ENCODE measurements at places on chromosomes 12 and 14. TPM values are rescaled to one million over a fixed set of nuclear protein-coding genes. Genes with fewer than 3 reads are reported as not detected.

DNA sequence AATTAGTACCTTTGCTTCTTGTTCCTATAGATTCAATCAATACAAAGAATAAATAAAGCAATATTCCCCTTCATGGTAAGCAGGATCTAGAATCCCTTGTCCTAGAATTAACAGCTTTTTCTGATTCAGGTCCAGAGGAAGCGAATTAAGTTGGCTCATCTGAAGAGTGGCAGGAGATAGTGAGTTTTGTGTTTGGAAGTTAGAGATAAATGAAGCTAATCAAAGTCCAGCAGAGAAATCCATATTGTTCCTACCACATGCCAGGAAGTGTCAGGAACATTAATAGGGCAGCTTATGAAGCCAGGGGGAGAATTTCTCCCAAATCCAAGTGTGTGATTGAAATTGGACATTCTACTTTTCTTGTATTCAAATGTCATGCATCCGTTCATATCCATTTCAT lies 13.9 kb downstream of the CAPZA3 start:
- DNase-seq, result no peak

MYO1A gene
- total RNA-seq, result 0.30 TPM

DNA sequence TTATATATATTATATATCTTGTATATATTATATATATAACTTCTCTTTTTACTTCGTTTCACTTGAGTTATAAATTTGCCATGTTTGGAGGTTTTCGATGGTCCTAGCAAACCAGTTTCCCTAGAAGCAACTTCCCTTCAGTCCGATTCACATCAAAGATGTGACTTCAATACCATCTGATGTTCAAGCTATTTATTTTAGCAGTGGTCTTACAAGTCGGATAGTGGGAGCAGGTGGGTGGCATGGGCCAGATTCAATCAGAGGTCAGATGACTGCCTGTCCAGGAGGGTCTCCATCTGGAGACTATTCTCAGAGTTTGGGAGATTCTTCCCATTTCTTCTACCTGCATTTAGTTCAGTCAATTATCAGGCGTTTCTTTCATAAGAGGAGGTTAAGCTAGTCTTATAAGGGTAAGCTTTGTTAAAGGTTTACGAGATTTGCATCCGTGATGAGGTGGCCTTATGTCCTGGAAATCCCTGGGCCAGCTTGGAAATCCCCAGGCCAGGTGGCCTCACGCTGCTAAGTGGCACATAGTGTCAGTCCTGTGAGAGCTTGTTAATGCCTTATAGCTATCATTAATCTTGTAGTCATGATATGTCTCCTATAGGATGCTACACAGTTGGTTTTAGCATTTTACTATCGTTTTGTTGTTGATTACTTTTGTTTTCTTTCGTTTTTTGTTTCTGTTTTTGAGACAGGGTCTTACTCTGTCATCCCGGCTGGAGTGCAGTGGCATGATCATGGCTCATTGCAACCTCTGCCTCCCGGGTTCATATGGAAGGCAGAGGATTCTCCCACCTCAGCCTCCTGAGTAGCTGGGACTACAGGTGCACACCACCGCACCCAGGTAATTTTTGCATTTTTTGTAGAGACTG lies 145.8 kb downstream of the BICD1 start:
- no peak for DNase-seq

DNA sequence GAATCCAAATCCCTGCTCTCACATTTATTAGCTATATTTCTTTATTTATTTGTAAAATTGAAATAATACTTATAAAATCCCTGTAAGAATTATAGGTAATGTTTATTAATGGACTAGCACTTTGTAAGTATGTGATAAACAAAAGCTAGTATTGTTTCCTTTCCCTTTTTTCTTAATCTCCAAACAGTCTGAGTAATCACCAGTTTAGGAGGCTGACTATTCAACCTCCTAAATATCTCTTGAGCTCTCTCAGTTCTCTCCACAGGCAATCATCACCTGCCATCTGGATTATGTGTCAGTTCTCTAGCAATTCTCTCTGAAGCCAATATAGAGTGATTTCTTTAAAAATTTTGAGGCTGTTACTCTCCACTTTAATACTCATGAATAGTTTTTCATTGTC lies 9.2 kb upstream of the LYZ start:
- no peak for DNase-seq

DNA sequence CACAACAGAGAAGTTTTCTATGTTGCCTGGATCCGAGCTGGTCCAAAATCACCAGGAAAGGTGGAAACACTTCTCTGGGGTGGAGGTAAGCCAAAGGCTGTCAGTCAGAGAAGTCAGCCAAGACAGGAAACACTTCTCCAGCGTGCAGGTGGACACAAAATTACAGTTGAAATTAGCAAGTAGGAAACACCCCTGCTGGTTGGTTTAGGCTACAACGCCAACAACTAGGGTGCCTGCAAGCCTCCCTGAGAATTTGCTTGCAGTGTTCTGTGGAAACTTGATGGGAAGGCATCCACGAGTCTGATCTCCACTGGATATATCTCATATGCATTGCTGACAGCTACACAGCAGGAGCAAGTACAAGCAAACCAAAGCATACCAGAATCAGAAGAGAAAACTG lies 600.5 kb downstream of the RERGL start:
- DNase-seq, result no peak

PPP4R4 gene
- total RNA-seq, result 2.3 TPM

GRCh38 chr14:96626916-96627315 lies 124.7 kb downstream of the PAPOLA start:
- DNase-seq, result peak; percentile 37

GRCh38 chr14:42804141-42804540 lies 1197.5 kb downstream of the LRFN5 start:
- no peak for DNase-seq

- no peak for DNase-seq
Observed at GRCh38 chr12:27967551-27968054, 4.9 kb downstream of the PTHLH start.

DNA sequence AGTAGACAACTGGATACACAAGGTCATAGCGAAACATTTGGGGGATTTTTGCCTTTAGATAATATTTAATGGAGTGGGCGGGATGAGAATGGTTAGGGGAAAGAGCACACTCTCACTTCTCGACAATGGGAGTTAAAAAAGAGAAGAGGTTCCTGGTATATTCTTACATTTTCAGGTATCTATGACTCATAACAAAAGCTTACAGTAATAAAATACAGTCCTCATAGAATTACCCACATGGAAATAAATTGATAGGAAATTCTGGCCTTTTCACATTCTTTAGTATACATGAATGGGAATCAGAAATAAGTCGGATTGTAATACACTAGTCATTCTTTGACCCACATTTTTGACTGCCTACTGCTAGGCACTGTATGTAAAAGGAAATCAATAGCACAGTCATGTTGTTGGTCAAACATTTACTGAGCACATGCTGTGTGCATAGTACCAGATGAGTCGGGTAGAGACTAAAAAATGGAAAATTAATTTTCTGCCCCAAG lies 8.2 kb upstream of the CRADD start:
- DNase-seq, result no peak

RNASE13 gene
- total RNA-seq, result not detected

NGB gene
- total RNA-seq, result not detected

DNA sequence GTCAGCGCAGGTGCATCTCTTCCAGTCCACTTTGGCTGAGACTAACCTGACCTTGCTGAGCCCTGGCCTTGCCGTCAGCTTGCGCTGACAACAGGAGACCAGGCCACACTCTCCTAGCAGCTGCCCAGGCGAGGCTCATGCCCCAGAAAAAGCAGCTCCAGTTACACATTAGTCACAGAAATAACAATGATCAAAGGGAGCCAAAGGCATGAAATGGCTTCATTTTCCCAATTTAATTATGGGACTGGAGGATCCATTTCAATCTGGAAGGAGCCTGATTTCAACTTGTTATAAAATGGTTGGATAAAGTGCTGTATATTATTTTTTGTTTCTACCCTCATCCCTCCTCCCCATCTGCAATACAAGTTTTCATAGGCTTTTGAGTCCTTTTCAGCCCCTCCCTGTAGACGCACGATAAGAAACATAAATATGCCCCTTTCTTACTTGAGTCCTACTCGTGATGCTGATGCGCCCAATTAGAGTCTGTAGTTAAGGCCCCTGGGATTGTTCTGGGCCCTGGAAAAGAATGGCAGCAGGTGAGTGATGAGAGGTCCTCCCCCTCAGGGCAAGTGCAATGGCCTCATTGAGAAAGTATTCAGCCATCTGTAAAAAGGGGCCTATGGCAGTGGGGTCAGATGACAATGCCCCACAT lies 376.0 kb downstream of the C12orf75 start:
- DNase-seq, result no peak

DNA sequence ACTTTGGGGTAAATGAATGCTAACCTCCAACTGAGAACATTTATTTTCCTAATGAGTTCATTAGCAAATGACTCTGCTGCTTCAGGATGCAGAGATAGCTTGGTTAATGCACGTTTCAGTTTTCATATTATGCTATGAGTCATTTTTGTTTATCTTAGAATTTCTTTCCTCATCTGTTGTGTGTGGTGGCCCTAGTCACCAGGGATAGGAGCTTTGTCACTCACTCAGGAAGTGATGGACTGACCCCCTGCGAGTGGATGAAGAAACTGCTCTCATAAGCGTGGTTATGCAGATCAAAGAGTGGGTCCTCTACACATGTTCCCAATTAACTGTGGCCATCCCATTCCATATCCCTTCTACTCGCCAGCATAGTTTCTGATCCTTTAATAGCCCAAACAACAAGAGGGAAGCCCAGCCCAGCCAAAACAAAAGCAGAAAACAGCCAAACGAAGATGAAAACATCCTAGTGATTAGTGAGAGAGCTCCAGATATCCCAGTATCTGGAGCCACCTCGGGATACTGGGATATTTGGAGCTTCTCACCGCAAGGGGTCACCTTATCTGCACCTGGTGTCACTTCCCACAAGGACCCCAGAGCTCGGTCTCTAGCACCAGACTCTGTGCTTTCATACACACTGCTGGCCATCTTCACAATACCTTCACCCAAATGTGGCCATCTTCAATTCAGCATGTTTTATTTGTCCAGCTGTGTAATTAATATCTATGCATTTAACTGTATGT lies 8.6 kb downstream of the TC2N start:
- DNase-seq, result peak; percentile 75

DNA sequence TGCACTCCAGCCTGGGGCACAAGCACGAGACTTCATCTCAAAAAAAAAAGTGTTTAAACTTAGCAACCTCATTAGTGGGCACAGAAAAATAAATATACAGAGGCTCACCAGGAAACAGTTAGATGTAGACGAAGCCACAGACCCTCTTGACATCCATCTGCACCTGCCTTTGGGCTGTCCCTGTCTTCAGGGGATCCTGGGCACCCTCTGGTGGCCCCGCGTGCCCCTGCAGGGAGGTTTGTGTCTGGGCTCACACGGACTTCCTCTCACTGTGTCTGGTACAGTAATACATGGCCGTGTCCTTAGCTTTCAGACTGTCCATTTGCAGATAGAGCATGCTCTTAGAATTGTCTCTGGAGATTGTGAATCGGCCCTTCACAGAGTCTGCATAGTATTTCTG lies 916.5 kb downstream of the TMEM121 start:
- DNase-seq, result no peak

GRCh38 chr12:632102-632696 lies 31.0 kb downstream of the NINJ2 start:
- no peak for DNase-seq

- no peak for DNase-seq
Observed at GRCh38 chr12:78331753-78332152, 501.1 kb downstream of the NAV3 start.

GRCh38 chr14:92615451-92615850 lies 101.9 kb downstream of the RIN3 start:
- DNase-seq, result no peak

DNA sequence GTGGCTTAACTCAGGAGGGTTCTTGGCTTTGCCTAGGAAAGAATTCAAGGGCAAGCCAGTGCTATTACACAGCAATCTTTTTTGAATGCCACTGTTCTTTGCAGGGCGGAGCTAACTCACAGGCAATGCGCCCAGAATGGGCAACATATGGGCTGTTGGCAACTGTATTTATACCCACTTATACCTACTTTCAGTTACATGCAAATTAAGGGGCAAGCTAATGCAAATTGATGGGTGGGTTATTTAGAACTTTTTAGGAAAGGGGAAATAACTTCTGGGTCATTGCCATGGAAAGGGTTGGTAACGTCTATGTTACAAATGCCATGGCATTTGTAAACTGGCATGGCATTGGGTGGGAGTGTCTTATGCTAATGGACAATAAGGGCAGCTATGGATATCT lies 85.4 kb downstream of the C12orf50 start:
- DNase-seq, result no peak

PTGDR gene
- total RNA-seq, result 0.65 TPM
